Heart right ventricle (tissue), 16 donors: ENCODE measurements at places on chromosomes 2 and 18. TPM values are rescaled to one million over a fixed set of nuclear protein-coding genes. Genes with fewer than 3 reads are reported as not detected.
A peak's percentile ranks its signal among the peaks of the same experiment; 100 is the strongest.

GRCh38 chr2:121075006-121075551 is 209.9 kb downstream of the TFCP2L1 start:
- peak overlapping the region; percentile 11 for H3K4me3 ChIP-seq
- H3K4me1 ChIP-seq = no peaks in the 10 kb centered on the region
- DNase-seq = no peak
- no peaks in the 10 kb centered on the region for H3K36me3 ChIP-seq

- no peaks in the 10 kb centered on the region for H3K27me3 ChIP-seq
- DNase-seq = no peak
- H3K4me3 ChIP-seq = no peak overlapping the region
Measured at GRCh38 chr18:9825571-9826073, 60.2 kb upstream of the TXNDC2 start.

GRCh38 chr18:10414293-10414842 is 40.1 kb upstream of the APCDD1 start:
- H3K4me1 ChIP-seq = no peaks in the 10 kb centered on the region
- H3K27me3 ChIP-seq = no peaks in the 10 kb centered on the region
- DNase-seq = no peak
- no peak overlapping the region for H3K27ac ChIP-seq
- H3K36me3 ChIP-seq = no peaks in the 10 kb centered on the region

The SPR gene
- 24.0 TPM for polyA plus RNA-seq

- no peak overlapping the region for H3K27ac ChIP-seq
- H3K4me3 ChIP-seq = no peak overlapping the region
- H3K27me3 ChIP-seq = no peaks in the 10 kb centered on the region
- H3K4me1 ChIP-seq = peaks cover 7% of the 10 kb centered on the region
Measured at GRCh38 chr2:133952420-133952819, 301.5 kb upstream of the MGAT5 start.

DNA sequence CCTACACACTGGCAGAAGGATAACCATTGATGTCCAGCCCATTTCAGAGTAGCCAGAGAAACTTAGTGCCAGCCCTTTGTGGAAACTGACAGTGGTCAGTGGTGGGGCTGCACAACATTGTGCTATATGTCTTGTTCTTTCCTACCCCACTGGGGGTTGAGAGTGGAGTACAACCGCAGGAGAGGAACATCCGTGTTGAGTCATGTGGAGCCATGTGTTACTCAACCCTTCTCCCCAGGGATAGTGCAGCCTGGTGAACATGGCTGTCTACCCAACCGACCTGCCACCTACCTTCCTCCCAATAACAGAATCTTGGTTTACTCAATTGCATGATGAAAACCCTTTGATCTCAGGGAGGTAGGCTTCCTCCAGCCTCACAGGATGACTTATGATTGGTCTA is 65.3 kb upstream of the MAPK4 start:
- no peak overlapping the region for H3K27ac ChIP-seq
- no peaks in the 10 kb centered on the region for H3K27me3 ChIP-seq
- DNase-seq = no peak
- no peak overlapping the region for H3K4me3 ChIP-seq
- no peaks in the 10 kb centered on the region for H3K4me1 ChIP-seq

The ZC3H15 gene
- polyA plus RNA-seq = 38.5 TPM

The SLC8A1 gene
- polyA plus RNA-seq = 46.1 TPM

GRCh38 chr2:215903203-215903602 is 110.1 kb downstream of the MREG start:
- no peaks in the 10 kb centered on the region for H3K4me1 ChIP-seq
- no peaks in the 10 kb centered on the region for H3K36me3 ChIP-seq
- no peak overlapping the region for H3K27ac ChIP-seq
- DNase-seq = no peak
- H3K27me3 ChIP-seq = no peaks in the 10 kb centered on the region

DNA sequence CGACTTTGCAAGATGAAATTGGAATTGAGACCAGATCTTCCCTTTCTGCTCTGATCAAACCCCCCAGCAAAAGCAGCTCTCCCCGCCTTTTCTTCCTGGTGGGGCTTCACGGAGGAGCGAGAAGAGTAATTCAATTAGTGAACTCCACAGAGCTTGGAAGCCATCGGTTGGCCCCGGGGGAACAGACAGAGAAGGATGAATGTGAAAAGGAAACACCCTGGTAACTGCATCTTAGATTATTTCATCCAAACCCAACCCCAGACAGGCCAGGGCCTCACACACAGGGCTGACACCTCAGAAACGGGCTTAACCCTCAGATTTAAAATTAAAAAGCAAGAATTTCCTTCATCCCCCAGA is 18.3 kb downstream of the SMAD7 start:
- peaks cover 14% of the 10 kb centered on the region for H3K36me3 ChIP-seq
- H3K4me1 ChIP-seq = peaks cover 94% of the 10 kb centered on the region
- peak overlapping the region; percentile 96 for H3K27ac ChIP-seq
- no peak for DNase-seq

DNA sequence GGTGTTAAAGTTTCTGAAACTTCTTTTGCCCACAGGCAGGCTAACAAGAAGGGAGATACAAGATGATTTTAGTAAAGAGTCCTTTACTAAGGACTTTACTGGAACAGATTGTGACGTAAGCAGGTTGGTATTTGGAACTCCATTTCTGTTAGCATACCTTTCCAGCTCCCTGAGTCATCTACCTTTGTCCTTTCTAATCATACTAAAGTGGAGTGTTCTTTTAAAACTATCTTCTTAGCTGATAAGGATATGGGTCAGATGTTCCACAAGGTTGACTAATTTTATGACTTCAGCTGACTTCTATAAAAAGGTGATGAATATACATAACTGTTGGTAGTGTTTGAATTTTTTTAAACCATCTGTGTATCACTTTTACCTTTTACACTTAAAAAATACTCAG is 21.1 kb downstream of the UGP2 start:
- H3K27ac ChIP-seq = peak overlapping the region; percentile 23
- H3K36me3 ChIP-seq = peaks cover 8% of the 10 kb centered on the region
- H3K27me3 ChIP-seq = no peaks in the 10 kb centered on the region

DNA sequence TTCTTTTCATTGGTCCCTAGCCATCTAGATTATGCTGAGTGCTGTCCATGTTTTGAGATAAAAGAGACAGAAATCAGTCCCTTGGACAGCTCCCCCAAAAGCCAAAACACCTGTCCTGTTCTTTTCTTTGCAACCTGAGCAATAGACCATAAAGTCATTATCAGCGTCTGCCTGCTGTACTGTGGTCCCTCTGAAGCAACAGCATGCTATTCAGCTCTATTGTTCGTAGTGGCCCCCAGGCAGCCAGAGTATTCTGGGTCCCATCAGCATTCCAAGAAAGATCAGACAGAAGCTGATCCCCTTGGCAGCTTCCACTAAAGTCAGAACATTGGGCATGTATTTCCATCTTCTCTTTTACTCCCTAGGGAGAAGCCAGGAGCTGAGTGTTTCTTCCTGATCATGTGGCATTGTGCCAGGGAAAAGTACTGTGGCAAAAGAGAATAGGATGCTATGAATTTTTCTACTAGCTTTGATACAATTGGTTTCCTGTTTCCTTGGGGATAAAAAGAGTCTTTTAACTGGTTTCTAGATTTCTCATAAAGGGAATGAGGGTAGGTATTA is 33.6 kb upstream of the ZSWIM2 start:
- DNase-seq = no peak
- H3K27me3 ChIP-seq = no peaks in the 10 kb centered on the region

GRCh38 chr2:126495189-126495588 is 160.8 kb upstream of the GYPC start:
- H3K27me3 ChIP-seq = no peaks in the 10 kb centered on the region
- H3K4me3 ChIP-seq = no peak overlapping the region

GRCh38 chr2:170885130-170885791 is 43.8 kb upstream of the GORASP2 start:
- no peaks in the 10 kb centered on the region for H3K4me1 ChIP-seq
- no peak overlapping the region for H3K27ac ChIP-seq
- no peaks in the 10 kb centered on the region for H3K36me3 ChIP-seq
- DNase-seq = no peak
- peaks cover 10% of the 10 kb centered on the region for H3K27me3 ChIP-seq
- H3K4me3 ChIP-seq = no peak overlapping the region

DNA sequence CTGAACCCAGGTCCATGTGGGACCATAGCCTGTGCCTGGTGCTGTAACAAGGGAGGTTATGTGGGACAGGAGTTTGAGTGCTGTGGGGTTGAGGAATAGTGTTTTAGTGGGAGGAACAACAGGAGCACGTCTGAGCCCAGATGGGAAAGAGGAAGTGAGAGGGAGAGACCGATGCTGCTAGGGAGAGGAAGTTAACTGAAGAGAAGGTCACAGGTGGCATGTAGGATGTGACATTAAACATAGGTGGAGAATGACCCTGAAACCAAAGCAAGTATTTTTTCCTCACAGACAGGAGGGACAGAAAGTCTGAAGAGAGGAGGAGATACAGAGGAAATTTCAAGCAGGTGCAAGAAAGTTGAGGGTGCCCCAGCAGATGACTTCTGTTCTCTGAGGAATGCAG is 87.8 kb downstream of the ACOXL start:
- H3K27me3 ChIP-seq = no peaks in the 10 kb centered on the region
- H3K4me3 ChIP-seq = no peak overlapping the region
- H3K36me3 ChIP-seq = no peaks in the 10 kb centered on the region
- DNase-seq = no peak
- H3K4me1 ChIP-seq = no peaks in the 10 kb centered on the region

DNA sequence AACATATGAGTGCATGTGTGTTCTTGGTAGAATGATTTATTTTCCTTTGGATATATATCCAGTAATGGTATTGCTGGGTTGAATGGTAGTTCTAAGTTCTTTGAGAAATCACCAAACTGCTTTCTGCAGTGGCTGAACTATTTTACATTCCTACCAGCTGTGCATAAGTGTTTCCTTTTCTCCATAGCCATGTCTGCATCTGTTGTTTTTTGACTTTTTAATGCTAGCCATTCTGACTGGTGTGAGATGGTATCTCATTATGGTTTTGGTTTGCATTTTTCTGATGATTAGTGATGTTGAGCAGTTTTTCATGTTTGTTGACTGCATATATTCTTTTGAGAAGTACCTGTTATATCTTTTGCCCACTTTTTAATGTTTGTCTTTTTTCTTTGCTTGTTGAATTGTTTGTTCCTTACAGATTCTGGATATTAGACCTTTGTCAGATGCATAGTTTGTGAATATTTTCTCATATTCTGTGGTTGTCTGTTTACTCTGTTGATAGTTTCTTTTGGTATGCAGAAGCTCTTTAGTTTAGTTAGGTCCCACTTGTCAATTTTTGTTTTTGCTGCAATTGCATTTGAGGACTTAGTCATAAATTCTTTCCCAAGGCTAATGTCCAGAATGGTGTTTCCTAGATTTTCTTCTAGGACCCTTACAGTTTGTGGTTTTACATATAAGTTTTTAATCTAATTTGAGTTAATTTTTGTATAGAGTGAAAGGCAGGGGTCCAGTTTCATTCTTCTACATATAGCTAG is 17.6 kb upstream of the KCNE4 start:
- no peaks in the 10 kb centered on the region for H3K4me1 ChIP-seq
- H3K4me3 ChIP-seq = no peak overlapping the region
- H3K27ac ChIP-seq = no peak overlapping the region
- H3K36me3 ChIP-seq = no peaks in the 10 kb centered on the region

GRCh38 chr2:5482929-5483331 is 209.3 kb upstream of the SOX11 start:
- peaks cover 5% of the 10 kb centered on the region for H3K4me1 ChIP-seq
- no peaks in the 10 kb centered on the region for H3K36me3 ChIP-seq
- no peak for DNase-seq
- no peak overlapping the region for H3K27ac ChIP-seq
